ENCODE measurements at places on chromosomes 7 and 10.

DNA sequence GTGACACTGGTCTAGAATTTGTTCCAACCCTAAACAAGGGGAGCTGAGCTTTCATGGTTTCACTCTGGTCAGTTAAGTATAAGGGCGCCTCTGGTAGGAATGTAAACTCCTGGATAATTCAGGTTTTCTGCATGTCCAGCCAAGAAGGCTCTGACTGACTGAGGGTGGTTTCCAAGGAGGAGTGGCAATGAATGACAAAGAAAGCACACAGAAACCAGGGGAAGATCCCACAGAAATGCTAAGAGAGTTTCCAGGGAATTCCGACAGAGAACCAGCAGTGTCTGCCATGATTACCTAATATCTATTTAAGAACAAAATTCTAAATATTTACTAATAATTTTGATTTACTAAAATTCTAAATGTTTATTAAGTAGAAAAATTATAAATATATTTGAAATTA is 27.3 kb upstream of the NRG3 start:
- no peak for DNase-seq

DNA sequence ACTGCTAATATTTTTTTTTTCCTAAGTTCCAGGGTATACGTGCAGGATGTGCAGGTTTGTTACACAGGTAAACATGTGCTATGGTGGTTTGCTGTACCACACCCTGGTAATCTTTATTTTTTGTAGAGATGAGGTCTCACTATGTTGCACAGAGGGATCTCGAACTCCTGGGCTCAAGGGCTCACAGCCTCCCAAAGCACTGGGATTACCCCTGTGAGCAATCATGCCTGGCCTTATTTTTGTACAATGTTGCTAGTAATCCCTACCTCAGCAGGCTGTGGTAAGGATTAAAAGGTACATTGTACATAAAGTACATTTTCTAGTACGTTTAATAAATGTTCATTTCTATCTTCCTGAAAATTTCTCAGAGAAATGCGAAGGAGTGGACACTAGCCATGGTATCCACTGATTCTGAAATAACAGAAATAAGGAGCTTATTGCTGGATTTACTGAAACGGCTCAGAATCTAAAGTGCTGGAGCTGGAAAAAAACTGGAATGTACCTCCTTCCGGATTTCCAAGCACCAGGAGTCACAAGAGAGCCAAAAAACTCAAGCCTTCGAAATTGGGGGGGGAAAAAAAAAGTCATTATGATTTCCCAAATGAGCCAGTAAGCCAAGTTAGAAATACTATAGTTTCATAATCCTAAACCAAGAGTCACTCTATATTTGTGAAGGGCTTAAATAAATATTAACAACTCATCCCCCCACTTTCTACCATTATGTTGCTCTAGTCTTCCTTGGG is 69.6 kb downstream of the NT5C2 start:
- no peak for DNase-seq

DNA sequence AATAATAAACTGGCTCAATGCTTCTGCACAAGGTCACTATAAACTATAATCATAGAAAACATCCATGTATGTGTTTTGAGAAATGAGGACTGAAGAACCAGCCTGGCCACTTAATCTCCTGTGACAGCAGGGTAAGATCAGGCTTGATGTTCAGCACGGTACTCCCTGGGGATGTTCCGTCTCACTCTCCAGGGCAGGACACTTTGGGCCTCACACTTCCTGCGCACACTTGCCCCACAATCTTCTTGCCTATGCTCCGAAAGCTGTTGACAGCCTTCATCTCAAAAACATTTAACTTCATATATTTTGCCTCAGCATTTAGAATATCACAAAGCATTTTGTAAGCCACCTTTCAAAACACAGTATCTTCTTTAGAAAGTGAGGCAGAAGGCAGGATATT is 92.7 kb downstream of the PARD3 start:
- DNase-seq, result no peak

- DNase-seq, result no peak
Observed at GRCh38 chr10:109393425-109393824, 529.9 kb downstream of the XPNPEP1 start.

DNA sequence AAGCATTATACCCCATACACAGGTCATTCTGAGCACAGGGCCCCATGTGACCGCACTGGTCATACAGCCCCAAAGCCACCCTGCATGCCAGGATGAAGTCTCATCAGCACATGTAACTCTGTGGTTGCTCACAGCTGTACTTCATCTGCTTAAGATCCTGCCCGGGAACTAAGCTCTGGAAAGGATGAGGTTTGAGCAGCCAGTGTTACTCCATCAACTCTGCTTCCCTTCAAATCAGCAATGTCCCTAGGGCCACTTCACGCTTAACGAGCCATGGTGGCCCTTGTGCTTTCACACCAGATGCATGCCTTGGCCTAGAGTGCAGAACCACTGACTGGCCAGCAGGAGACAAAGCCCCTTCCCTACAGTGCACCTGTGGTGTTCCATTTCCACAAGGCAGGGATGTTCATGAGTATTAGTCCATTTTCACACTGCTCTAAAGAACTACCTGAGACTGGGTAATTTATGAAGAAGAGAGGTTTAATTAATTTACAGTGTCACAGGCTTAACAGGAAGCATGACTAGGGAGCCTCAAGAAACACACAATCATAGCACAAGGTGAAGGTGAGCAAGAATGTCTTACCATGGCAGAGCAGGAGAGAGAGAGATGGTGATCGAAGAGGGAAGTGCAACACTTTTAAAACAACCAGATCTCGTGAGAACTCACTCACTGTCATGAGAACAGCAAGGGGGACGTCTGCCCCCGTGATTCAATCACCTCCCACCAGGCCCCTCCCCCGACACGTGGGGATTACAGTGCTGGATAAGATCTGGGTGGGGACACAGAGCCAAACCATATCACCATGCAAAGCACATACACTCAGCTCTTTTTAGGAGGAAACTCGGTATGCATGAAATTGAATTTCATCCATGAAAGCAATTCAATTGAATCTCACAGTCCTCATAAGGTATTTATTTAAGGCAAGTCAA is 149.0 kb upstream of the CDCA7L start:
- DNase-seq, result no peak

DNA sequence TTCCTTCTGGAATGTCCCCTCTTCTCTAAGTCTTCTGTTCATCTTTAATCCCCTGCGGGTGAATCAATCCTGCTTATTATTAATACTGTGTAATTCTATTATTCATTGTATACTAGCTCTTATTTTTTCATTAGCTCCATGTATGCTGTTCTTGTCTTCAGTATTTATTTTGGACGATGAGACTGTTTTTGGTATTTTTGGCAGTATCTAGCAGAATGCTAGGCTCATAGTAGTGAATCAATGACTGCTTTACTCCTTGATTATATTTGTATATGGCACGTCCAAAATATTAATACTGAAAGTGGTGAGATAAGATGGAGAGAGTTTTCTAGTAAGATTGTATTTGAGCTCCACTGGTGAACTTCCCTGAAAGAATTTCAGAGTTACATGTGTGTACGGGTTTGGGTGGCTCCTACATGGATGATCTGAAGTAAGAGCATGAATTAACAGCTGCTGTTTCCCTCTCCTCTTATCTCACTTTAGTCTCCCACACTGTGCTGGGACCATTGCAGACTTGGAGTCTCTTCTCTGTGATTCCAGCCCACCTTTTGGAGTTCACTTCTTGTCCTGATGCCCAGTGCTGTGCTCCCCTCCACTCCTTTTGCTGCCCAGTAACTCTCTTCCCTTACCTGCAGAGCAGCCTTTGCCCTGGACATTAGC is 226.0 kb downstream of the CDK14 start:
- DNase-seq, result no peak

- DNase-seq, result no peak
Observed at GRCh38 chr10:132995909-132996602, 53.7 kb upstream of the CFAP46 start.

- no peak for DNase-seq
Observed at GRCh38 chr10:78185693-78186055, 152.0 kb downstream of the RPS24 start.

DNA sequence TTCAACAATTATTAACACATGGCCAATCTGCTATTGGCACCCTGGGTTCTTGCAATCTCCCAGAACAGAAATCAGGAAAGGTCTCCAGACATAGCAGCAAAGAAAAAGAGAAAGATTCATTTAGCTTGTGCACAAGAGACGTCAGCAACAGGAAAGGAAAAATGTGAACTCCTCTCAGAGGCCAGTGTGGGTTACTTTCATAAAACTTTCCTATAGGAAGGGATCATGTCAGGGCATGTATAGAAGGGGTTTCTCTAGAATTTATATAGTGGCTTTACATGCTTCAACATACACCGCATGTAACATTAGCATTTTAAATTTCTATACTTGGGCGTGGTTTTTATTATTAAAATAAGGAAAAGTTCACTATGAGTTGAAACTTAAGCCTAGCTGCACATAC is 725.1 kb downstream of the SORCS1 start:
- DNase-seq, result no peak

DNA sequence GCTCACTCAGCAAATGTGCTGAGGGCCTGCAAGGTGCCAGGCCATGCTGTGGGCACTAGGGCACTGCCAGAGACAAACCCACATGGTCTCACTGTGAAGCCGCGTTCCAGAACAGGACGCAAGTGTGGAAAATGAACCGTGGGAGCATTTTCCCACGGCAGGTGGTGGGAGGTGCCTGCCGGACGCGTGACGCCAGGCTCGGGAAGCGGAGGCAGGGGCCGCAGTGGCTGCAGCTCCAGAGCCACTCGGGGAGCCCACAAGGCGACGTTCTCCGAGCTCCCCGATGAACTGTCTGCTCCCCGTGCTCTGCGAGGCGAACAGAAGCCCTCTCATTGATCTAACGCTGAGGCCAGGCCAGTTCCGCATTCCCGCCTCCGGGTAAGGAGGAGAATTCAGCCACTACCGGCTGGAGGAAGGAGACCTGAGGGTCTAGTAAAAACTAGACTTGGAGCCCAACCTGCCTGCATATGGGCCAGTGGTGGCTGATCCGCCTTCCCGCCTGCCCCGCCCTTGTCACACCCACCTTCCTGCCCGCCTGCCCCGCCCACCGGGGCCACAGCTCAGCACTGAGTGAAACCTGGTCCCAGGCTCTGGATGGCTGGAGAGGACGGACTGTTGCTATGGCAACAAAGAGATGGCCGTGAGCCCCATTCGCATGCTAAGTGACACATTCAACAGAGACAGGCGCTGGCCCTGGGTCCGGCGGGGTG is 13.1 kb downstream of the ADGRA1 start:
- no peak for DNase-seq

DNA sequence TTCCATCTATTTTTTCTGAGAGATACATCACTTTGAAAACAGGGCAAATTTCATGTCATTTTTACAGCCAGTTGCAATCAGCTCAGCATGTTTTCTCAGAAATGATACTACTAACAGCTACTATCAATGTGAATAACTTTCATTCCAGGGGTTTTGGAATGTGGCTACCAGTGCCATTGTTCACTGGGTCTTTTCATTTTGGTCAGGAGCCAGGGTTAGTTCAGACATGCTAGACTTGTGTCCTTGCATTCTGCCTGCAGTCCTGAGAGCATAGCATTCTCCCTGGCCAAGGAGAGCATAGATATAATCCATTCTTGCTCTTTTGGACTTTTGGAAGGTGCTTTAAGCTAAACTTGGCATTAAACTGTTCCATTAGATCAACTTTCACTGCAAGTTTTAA is 160.9 kb upstream of the NEBL start:
- no peak for DNase-seq

GRCh38 chr10:93498166-93498565 is 1.8 kb downstream of the CEP55 start:
- DNase-seq, result no peak

DNA sequence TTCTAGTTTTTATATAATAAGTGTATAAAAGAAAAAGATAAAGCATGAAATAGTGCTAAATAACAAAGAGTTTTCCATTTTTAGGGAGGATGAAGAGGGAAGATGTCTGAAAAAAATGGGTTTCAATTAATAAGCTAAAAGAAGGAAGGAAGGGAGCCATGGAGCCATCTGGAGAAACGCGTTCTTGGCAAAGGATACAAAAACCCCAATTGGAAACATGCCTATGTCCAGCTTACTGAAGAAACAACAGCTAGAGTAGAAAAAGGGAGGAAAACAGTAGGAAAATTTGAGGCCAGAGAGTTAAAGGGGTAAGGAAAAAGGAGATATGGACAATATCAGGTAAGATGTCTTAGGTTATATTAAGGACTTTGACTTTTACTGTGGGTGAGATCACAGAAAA is 416.2 kb upstream of the GHITM start:
- DNase-seq, result no peak

- DNase-seq, result no peak
Observed at GRCh38 chr10:31920538-31920937, 8.1 kb downstream of the ARHGAP12 start.

GRCh38 chr7:30301751-30302150 is 17.4 kb downstream of the ZNRF2 start:
- DNase-seq, result no peak

- DNase-seq, result no peak
Observed at GRCh38 chr7:36708767-36709166, 15.5 kb downstream of the AOAH start.

DNA sequence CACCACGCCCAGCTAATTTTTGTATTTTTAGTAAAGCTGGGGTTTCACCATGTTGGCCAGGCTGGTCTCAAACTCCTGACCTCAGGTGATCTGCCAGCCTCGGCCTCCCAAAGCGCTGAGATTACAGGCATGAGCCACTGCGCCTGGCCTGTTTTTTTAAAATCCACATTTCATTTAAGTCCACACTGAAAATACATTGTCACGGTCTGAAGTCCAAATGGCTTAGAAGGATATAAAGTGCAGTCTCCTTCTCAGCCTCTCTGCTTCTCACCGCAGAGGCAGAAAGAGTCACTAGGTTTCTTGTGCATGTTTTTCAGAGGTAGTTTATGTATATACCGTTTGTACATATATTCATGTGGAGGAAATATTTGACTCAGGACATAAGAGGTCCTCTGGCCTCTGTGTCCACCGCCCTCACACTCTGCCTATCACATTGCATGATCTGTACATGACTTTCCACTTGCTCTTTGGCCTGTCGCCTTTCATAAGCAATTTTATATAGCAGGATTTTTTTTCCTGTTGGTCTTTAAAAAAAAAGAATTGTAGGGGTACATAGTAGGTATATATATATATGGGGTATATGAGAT is 42.9 kb downstream of the BLNK start:
- DNase-seq, result no peak

- no peak for DNase-seq
Observed at GRCh38 chr7:110205899-110206298, 885.0 kb upstream of the LRRN3 start.

DNA sequence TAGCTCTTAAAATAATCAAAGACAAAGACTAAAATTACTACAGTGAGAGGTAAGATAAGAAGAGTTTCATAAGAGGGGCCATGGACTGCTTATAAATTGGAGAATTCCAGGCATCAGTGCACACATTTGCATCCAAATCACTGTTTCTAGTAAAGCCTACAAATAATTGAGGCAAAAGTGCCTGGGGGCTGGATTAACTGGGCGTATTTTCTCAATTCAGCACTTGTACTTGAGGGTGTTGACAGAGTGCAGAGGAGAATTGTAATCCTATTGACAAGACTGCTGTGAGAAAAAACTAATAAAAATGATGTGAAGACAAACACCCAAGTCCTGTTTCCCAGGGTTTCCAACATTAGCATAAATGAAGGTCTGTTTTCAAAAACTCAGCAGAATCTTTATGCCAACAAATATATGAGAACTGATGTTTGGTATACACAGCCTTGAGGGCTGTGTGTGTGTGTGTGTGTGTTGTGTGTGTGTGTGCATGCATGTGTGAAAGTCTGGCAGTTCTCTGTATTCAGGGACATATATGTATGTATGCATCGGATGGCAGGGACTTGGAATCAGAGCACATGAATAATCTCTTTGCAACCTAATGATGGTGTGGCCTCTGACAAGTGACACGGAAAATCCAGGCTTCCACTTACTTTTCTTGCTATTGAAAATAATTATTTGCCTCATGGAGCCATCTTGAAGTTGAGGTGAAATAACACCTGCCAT is 182.1 kb upstream of the CDC14C start:
- no peak for DNase-seq

GRCh38 chr7:158325530-158326381 is 261.9 kb downstream of the PTPRN2 start:
- DNase-seq, result peak; percentile 83

All from SK-N-SH (cell line).